ENCODE measurements at places on chromosomes 4 and X.

DNA sequence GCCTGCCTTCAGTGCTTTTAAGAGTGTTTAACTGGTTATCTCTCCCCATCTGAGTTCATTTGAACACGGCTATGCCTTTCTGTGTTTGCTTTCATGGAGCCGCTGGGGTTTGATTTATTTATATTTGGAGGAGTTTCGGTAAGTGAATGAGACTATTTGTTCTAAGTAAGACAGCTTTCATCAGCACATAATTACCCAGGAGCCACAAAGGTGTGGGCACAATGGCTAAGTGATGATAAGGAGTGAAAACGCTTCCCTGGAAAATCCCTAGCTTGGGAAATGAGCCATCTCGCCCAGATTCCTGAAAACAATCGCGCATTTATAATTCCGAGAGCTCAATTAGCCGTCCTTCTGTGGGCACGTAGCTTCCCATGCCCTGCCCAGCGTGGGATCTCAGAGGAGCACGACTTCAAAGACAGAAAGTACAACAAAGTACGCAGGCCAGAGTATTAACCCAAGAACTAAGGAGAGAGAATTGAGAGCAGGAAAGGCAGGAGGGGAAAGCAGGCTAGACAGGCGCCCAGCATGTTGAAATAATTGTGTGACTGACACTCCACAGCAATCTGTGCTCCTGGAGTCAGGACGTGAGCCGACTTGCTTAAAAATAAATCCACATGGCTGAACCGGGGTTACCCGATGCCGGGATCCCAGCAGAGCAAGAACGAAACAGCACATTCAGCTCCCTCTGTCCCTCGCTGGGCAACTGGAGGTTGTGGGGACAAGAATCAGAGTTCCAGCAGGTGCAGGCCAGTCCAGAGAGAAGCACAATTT lies 99.0 kb downstream of the DHRSX start:
- DNase-seq: no peak

DNA sequence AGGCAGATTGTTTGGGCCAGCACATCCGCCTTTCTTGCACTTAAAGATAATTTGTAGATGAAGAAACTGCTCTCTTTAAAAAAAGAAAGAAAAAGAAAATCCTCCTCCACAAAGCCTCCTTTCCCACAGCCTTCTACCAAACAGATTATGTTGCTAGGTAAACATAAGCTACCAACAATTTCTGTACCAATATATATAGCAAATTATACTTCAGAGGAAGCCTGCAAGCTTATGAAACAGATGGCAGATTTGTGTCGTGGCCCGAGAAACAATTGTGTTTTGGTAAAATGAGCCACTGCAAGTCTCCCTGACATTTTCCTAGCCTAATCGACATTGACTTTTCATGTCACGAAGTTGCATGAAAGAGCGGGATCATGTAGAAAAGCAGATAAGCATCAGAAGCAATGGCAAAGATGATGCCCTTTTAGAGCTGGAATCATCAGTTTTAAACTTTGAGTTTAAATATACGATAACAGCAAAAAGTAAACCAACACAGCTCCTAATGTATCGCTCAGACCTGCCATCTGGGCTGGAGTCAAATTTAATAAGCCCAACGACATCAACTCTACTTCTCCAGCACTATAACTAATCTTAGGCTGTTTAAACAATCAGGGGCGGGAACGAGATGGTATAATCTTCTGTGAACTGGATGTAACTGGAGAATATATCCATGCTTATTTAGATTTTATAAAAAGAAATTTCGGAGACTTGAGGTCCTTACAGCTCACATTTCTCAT lies 94.9 kb upstream of the PLAC1 start:
- no peak for DNase-seq

DNA sequence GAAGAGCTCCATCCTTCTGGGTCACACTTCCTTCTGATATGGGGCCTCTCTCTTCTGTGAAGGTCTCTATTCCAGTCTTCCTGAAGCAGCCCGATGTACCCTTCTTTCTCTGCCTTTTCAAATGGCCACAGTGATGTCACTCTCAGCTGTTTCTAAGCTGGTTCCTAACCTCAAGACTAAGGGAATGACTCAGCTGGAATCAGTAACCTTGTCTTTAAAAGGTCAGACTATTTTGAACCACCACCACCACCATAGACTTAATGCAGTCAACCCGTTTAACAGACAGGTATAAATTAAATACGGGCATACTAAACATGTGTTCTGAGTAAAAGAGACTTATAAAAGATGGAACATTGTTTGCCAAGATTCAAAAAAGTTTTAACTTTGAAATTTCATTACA lies 121.0 kb downstream of the PPA2 start:
- no peak for DNase-seq

GRCh38 chr4:112038861-112039260 lies 106.4 kb upstream of the FAM241A start:
- DNase-seq: no peak

- DNase-seq: no peak
Measured at GRCh38 chr4:169439244-169439643, 168.5 kb upstream of the SH3RF1 start.

DNA sequence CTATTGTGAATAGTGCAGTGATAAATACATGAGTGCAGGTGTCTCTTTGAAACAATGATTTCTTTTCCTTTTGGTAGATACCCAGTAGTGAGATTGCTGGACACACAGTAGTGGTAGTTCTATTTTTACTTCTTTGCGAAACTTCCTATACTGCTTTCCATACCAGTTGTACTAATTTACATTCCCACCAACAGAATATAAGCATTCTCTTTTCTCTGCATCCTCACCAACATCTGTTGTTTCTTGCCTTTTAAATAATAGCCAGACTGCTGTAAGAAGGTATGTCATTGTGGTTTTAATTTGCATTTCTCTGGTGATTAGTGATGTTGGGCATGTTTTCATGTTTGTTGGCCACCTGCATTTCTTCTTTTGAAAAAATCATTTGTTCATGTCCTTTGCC lies 105.9 kb downstream of the COL4A6 start:
- DNase-seq: no peak

- no peak for DNase-seq
Measured at GRCh38 chr4:112854420-112854819, 195.0 kb upstream of the ANK2 start.

DNA sequence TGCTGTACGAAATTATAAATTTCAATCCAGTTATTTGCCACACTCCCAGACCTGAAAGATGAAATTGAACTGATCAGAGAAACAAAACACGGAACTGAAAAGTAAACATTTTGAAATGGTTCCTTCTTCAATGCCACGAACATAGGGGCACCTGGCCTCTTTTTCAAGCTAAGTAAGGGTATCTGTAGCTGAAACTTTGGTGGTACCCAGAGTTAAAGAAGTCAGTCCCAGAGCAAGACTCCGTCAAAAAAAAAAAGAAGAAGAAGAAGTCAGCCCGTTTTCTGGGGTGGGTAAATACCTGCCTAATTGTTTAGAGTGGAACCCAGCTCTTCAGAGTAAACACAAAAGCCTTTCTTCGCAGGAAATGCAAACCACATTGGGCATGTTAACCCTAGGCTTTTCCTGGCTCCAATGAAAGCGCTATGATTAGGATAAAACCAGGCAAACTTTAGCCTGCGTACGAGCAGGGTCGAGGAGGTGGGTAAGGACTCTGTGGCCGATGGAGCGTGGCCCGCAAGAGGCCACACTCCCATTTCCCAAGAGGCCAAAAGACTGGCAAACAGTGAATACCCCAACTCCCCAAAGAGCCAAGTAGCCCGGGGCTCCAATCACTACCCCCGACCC lies 1.3 kb downstream of the ANTXR2 start:
- no peak for DNase-seq

- DNase-seq: no peak
Measured at GRCh38 chrX:13420545-13421183, 100.8 kb upstream of the ATXN3L start.

DNA sequence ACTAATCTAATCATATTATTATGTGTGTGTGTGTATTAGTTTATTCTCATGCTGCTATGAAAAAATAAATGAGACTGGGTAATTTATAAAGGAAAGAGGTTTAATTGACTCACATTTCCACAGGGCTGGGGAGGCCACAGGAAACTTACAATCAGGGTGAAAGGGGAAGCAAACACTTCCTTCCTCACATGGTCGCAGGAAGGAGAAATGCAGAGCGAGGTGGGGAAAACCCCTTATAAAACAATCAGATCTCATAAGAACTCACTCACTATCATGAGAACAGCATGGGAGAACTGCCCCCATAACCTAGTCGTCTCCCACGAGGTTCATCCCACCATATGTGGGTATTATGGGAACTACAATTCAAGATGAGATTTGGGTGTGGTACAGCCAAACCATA lies 190.9 kb upstream of the TAPT1 start:
- no peak for DNase-seq

DNA sequence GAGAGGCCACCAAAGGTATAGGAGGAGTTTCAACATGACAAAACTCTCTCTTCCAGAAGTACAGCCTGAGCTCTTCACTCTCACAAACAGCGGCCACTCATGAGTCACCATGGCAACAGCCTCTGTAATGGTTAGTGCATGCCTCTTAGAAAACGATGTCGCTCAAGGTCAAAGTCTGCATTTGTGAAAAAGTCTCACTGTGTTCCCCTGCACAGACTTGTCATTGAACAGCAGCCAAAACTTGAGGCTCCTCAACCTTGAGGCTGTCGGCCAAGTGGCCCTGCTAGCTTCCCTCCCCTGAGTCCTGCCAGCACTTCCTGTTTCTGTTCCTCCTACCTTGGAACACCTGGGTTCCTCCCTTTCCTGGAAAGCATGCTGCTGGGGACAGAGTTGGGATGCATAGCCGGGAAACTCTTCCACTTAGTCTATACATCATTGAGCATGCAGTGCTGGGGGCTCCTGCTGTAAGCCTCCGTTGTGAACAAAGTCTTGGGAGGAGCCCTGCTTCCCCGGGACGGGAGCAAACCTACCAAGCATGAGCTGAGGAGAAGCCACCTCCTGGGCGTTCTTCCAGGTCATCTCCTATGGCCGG lies 66.6 kb downstream of the ING2 start:
- no peak for DNase-seq

GRCh38 chr4:39587881-39588280 lies 50.8 kb downstream of the SMIM14 start:
- no peak for DNase-seq

DNA sequence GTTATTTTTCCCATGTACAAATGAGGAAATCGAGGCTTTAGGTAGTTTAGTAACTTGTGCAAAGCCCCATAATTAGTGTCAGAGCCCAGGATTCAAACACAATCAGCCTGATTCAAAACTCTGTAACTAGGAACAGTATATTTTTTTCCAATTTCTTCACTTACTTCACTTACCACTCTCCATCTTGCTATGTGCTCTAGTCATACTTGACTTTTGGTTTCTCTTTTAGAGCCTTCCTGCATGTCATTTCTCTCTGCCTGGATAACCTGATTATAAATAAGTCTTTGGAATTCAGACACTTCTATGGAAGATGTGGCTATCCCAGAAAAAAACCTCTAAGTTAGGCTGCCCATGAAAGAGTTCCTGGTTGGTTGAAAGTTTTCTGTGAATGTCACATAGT lies 22.2 kb downstream of the SATL1 start:
- no peak for DNase-seq

DNA sequence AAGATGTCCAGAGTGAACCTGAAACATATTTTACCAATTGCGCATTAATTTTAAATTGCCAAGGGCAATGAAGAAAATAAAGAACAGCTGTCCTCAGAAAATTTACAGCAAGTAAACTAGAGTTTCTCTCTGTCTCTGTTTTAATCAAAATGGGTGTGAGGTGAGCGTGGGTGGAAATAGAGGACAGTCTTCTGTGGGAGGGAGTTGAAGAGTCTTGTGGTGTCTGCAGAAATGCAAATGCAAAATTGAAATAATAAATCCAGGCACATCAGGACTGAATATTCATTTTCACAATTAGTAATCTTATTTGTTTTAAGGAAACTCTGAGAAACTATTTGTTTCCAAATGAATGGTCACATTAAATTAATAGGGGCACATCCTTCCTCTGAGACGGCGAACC lies 192.0 kb downstream of the ARHGAP10 start:
- DNase-seq: no peak

DNA sequence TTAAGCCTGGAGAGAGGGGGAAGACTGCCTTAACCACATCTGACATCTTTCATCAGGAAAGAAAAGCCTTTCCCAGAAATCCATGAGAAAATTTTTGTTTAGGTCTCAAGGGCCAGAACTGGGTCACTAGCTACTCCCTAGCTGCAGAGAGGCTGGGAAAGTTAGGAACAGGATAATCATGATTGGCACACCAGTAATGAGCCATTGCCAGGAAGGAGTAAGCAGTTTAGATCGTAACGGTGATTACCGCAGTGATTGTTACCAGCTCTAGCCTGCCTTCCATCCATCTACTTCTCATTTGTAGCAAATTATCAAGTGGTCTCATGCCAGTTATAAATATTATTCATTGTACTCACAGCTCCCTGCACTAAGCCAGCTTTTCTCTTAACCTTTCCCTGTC lies 22.7 kb upstream of the STX18 start:
- DNase-seq: no peak

GRCh38 chrX:114905251-114905650 lies 112.2 kb downstream of the IL13RA2 start:
- DNase-seq: no peak

DNA sequence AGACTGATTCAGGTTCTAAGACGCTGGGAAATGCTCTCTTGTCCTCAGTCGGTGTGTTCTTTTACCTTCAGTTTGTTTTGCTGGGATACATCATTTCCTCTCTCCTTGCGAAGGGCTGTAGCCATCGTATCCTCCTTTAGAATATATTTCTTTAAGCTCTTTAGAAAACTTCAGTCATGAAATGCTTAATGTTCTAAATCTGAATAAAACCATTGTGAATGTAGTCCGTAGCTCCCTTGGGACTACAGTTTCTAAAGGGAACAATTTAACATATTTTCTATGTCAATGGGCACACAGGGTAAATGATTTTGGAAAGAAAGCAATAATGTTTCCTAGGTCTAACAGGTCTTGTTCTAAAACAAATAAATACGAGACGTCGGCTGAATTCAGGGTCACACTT lies 40.6 kb downstream of the STOX2 start:
- no peak for DNase-seq

DNA sequence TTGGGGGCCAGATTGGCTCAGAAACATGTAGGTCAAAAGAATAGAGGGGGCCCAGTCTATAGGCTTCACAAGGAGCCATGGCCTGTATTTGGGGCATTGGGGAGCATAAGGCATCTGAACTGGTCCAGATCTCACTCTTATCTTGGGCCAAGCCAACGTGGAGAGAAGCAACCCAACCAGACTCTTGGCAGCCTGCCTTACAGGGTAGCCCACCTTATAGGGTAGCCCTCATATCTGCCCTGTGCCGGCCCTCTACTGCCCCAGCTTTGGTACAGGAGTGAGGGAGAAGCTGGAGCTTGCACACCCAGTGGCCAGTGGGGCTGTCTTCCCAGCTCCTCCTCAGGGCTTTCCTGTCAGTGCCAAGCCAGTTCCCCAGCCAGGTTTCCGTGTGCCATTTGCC lies 142.2 kb downstream of the AMMECR1 start:
- no peak for DNase-seq

- no peak for DNase-seq
Measured at GRCh38 chr4:91837608-91838029, 466.1 kb upstream of the GRID2 start.

GRCh38 chr4:41213625-41214135 lies 662 bp downstream of the APBB2 start:
- no peak for DNase-seq

Measured in activated naive CD4-positive, alpha-beta T cell treated with Interleukin-2 at 50 U/mL for 16 hours (primary cell).